ENCODE measurements at places on chromosomes 1 and 21. TPM values are rescaled to one million over a fixed set of nuclear protein-coding genes. Genes with fewer than 3 reads are reported as not detected.

The KPRP gene
- total RNA-seq, result not detected

The FAM163A gene
- not detected for total RNA-seq

The NUAK2 gene
- 3.6 TPM for total RNA-seq

The SNX7 gene
- 78.9 TPM for total RNA-seq

The CD1B gene
- total RNA-seq, result not detected

The CRP gene
- total RNA-seq, result not detected

The VPS13D gene
- total RNA-seq, result 46.0 TPM

The AK5 gene
- 38.3 TPM for total RNA-seq

The OLFML3 gene
- 418 TPM for total RNA-seq

The KRTCAP2 gene
- 117 TPM for total RNA-seq

The C1orf167 gene
- total RNA-seq, result not detected

The XCL1 gene
- total RNA-seq, result not detected

The HSPA6 gene
- 0.88 TPM for total RNA-seq

The PKLR gene
- not detected for total RNA-seq

The C1orf226 gene
- total RNA-seq, result 0.29 TPM

The GBP6 gene
- total RNA-seq, result not detected

The LIX1L gene
- 33.3 TPM for total RNA-seq
